ENCODE measurements at places on chromosomes 7 and 10.

DNA sequence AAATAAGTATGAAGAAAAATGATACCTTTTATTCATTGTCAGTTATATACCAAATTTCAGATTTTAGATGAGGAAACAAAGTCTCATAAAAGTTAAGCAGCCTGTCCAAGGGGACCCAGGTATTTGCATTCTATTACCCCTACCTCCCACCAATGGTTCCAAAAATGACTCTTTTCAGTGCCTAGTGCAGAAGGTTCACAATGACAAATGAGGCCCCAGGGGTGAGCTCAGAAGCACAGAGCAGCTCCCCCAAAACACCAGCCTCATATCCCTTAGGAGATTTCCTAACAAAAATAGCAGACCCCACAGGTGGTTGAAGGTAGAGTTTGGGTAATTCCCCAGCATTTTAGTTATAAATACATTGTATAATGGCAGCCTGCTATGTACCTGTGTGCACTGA lies 168.6 kb downstream of the REEP3 start:
- DNase-seq = no peak

GRCh38 chr10:48759113-48759901 lies 74.6 kb downstream of the WDFY4 start:
- DNase-seq = no peak

- DNase-seq = no peak
Measured at GRCh38 chr10:86252079-86252478, 114.5 kb downstream of the GRID1 start.

DNA sequence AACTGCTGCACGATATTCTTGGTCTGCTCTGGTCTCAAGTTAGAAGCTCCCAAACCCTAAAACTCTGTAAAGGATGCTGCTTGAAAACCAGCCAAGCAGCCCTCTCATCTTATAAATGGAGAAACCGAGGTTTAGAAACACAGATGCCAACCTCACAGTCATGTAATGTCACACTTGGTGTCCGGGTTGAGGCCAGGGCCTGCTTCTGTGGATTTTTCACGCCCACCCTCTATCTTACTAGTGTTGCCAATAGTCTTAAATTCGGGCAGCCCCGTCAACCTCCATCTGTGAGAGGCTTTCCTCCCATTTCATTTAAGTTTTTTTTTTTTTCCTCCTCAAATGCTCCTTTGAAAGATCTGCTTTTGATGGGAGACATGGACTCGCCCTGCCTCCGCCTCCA lies 28.9 kb downstream of the PLPP4 start:
- DNase-seq = no peak

DNA sequence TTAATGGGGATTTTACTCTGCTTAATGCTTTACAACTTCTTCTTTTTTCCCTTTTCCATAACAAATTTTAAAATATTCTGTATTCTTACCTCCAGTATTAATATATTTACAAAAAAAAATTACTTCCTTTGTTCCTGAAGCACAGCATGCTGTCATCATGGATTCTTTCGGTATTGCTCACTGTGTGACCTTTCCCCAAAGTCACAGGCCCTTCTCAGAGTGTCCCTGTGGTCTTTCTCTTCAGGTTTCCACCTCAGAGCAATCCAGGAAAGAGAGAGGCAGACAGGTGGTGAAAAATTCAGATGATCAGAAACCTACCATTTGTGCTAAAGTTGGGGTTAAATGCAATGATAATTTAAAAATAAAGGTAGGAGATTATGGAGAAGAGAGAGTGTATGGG lies 13.0 kb downstream of the AOAH start:
- DNase-seq = no peak

DNA sequence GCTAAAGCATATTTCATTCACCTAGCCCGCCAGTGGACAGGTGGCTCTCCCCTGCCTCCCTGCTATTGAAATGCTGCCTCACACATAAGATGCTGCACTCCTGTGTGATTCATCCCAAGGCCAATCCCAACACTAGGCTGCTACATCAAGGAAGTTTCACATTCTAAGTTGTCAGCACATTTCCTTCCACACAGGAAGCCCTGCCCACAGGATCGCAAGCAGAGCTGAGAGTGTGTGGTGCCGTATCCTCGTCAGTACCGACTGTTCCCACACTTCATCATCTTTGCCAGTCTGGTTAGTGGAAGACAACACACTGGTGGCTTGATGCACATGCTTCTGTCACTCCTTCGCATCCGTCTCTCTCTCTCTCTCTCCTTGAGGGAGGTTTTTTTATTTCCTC lies 194.3 kb upstream of the PPP2R2D start:
- no peak for DNase-seq

DNA sequence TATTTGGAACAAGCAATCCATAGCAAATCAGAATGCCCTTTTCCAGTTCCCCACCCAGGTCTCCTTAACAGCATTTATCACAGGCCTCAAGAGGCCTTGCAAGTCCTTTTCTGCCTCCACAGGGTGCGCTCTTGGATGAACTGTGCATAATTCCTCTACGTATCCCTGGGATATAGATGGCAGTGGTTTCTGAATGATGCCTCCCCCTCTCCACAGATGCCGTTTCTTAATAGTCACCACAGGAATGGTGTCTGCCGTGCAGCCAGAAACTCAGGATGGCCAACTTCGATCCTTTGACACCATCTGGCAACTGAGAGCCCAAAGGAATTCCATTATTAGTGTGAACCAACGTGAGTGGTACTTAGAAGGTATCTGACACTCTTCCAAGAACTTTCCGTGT lies 43.1 kb downstream of the JAZF1 start:
- DNase-seq = no peak
